NCI-H1417 (cell line): ENCODE measurements at places on chromosomes 1 and 21.

DNA sequence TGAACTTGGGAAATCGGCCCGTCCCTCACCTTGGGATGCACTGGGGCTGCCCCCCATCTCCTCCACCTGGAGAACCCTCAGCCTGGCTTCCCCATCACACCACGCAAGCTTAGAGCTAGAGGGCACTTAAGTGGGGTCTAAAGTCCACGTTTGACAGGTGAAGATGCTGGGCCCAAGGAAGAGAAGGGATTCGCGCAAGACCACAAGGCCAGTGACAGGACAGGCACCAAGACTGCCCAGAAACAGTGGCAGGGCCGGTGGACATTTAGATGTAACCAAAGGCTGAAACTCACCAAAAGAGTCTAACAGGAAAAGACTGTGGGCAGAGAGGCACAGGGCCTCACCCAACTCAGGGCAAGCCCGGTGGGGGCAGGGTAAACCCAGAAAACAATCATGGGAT is 130.8 kb upstream of the EDN2 start:
- DNase-seq, result no peak

DNA sequence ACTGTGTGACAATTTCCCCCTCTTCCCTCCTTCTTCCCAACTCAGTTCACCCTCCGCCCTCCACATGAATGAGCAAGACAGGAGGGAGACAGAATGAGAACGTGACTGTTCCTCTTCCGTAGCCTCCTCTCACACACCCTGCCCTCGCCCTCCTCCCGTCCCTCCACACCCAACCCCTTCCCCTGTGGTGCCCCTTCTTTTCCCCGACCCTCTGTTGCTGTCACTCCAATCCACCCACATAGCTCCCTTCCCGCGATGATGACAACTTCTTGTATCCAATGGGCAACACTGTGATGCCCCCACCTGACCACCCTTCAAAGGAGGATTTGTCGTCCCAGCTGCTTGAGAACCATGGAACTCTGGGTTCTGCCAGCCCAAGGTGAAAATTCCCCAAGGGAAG is 41.4 kb upstream of the COX20 start:
- DNase-seq, result no peak

DNA sequence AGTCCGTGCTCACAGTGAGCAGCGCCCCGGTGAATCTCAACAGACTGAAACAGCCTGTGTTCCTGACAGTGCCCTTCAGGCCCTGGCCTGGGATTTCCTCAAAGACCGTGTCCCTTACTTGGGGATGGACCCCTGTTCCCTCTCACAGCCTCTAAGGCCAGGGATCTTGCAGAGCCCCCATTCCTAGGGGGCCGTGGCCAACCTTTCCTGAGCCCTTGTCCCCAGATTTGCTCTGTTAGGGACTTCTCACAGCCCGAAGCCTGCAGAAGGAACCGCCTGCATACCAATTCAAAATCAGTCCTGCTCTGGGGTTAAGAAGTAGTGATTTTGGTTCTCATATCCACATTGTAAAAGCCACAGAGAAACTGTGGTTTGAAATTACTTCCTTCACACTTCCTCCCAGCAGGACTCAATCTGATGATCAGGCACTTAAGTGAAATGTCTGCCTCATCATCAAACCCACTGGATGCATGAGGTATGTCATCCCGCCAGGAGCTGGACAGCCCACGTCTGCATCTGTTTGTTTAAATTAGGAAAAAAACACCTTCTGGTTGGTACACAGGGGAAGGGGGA is 14.9 kb downstream of the ABCA4 start:
- DNase-seq, result no peak

DNA sequence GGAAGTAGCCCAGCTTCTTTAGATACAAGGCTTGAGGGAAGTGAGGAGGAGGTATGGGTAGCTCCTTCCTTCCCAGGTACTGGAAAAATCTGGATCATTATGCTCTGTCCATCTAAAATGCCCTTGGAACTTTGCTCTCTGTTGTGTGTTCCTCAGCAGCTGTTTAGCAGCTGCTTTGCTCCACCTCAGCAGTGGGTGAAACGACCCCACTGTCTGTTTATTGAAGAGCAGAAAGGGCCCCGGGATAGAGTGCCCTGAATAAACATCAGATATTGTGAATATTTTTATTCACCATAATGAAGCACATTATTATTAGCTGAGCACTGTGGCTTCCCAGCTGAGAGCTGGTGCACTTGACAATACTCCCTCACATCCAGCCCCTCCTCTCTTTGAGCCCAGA is 237.9 kb downstream of the PBX1 start:
- DNase-seq, result peak; percentile 45

DNA sequence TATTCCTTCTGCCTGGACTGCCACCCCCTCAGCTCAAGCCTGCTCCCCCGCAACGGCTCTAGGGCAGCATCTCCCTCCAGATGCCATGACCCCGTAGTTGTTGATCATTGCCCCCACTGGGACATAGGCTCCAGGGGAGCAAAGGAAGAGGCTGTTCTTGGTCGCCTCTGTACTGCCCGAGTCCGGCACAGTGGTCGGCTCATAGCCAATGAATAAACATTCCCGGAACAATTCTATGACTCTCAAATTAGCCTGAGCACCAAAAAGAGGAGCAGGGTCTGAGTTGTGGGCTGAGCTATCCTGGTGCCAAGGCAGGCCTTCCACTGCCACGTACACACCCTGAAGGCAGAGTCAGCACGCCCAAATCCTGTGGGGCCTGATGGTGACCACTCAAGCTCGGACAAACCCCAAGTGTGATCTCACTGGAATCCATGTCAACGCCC is 33.1 kb downstream of the CAPZB start:
- DNase-seq, result no peak

DNA sequence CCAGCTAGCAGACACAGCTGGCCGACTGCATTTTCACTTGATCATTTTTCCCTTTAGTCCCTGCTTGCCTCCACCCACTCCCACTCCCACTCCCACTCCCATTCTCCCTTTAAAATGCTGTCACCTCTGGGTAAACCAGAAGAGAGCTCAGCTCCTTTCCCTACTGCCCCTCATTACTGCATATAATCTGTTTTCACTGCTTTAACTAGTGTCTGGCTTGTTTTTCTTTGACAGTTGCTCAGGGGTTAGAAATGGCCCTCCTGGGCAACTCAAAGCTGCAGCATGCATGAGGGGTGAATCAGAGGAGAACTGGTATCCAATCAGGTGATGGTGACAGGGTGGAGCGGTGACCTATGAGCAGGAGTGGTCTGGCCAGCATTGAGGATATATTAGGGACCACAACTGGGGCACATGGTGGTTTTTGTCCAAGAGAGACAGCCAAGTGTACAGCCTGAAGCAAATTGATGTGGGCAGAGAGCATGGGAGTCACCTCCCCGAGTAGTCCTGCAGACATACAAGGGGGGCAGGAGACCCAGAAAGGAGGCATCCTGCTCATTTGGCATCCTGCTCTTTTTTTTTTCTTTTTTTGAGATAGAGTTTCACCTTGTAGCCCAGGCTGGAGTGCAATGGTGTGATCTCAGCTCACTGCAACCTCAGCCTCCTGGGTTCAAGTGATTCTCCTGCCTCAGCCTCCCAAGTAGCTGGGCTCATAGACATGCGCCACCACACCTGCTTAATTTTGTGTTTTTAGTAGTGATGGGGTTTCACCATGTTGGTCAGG is 42.6 kb upstream of the SRSF10 start:
- DNase-seq, result no peak

DNA sequence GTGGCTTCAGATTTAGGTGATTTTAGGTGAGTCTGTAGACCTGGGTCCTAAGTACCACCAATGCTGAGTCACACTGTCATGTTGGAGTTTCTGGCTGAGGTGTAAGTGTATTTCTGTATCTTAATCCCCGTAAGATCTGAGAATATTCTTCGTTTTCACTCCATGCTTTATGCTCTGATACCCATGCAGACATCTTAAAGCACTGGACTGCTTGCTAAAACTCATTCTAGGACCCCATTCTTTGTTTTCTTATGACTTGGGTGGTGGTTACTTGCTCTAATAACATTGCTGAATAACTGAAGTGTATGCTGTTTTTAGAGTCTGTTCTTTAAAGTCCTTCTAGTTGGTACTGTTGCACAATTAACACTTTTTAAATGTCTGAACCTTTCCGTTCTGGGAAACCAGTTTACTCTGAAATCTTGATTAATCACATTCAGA is 36.6 kb downstream of the CDC42 start:
- DNase-seq, result no peak

GRCh38 chr1:48495166-48495565 is 23.2 kb upstream of the SPATA6 start:
- DNase-seq, result no peak

- DNase-seq, result no peak
Measured at GRCh38 chr1:179298952-179299351, 5.4 kb downstream of the SOAT1 start.

DNA sequence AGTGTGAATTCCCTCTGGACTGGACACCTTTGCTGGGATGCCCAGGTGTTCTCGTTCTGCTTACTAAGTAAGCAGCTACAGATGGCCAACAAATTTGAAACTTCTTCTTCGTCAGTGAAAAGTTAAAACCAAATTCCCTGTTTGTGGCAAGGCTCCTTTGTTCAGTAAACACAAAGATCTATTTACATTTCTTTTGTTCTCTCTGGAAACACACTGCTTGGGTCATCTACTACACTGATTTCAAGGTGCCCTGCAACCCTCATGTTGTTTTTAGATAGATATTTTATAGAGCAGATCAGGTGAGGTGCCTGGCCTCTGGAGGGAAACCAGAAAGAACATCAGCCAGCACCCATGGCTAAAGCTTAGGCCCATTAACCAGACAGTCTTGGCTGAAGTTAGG is 157.2 kb upstream of the UBE2U start:
- DNase-seq, result no peak

DNA sequence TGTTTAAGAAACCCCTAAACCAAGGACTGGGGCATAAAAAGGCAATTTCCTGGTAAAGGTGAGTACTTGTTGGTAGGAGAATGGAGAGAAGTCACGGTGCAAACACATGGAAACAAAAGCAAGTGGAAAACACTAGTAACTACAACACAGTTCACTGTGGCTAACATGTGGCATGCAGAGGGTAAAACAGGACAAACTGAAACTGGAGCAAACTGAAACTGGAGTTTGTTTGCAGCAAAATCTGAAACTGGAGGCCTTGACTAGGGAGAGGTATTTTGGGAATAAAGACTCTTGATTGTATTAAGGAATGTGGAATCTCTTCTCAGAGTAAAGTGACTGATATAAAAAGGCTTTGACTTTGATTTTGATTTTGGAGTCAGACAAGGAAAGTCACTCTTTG is 376.3 kb upstream of the PRMT6 start:
- DNase-seq, result no peak
